NCI-H460 (cell line): ENCODE measurements at places on chromosomes 6 and 20. TPM values are rescaled to one million over a fixed set of nuclear protein-coding genes. Genes with fewer than 3 reads are reported as not detected.

Gene BPIFB1
- total RNA-seq: not detected in 2 replicates

- no peak for DNase-seq
Observed at GRCh38 chr6:135531954-135532490, 34.5 kb upstream of the AHI1 start.

DNA sequence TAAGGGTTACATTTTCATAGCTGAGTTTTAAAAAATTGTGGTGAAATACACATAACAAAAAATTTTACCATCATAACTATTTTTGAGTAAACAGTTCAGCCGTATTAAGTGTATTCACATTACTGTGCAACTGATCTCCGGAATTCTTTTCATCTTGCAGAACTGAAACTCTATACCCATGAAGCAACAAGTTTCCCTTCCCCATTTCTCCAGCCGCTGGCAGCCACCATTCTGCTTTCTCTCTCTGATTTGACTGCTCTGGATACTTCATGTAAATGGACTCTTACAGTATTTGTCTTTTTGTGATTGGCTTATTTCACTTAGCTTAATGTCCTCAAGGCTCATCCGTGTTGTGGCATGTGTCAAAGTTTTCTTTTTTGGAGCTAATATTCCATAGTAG lies 341.6 kb downstream of the QKI start:
- DNase-seq: no peak

DNA sequence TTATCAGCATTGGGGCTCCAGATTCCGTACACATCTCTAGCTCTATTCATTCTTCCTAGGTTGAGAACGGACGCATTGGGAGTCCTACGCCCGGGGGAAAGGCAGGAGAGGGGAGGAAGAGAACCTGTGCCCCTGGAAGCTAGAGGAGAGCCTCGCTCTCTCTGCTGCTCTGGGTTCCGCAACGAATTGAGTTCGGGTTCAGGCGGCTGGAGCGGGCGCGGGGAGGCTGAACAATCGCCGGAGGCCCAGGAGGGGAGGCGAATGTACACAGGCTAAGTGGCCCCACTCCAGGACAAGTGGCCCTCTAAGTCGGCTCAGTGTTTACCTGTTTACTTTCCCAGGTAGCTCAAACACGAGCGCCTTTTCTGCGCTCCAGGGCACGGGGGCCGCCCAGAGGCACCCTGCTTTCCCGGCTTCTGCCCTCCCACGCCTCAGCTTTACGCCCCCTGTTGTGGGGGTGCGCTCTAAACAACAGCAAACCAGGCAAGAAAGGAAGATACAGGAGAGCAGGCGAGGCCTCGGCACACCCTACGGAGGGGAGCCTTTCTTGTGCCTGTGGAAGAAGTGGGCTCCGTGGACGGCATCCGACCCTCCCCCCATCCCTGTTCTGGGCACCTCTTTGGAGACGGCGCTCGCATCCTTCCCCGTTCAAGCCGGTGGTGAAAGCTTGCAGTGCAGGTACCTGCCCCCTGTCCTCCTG lies 4.6 kb upstream of the NKX2-2 start:
- no peak for DNase-seq

Gene NDUFAF4
- total RNA-seq: 111 and 116 TPM in 2 replicates
